HFFc6 (cell line): ENCODE measurements at places on chromosomes 2 and 18.

GRCh38 chr2:173400760-173401159 lies 46.1 kb downstream of the CDCA7 start:
- no peak for DNase-seq

DNA sequence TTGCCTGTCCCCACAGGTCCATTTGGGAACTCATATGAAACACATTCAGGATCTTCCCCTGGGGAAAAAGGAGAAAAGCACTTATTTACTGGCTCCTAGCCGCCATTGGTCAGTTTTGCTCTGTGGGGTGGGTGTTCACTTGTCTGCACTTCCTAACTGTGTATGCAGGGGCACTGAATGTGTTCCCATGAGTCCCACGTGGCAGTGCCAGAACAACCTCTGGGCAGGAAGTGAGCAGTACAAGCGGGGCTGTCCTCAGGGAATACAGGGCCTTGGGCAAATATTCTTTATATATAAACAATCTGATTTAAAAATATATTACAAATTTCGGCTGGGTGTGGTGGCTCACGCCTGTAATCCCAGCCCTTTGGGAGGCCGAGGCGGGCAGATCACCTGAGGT lies 21.8 kb upstream of the CTIF start:
- no peak for DNase-seq

GRCh38 chr2:61210332-61210981 lies 48.5 kb downstream of the C2orf74 start:
- peak; percentile 75 for DNase-seq

DNA sequence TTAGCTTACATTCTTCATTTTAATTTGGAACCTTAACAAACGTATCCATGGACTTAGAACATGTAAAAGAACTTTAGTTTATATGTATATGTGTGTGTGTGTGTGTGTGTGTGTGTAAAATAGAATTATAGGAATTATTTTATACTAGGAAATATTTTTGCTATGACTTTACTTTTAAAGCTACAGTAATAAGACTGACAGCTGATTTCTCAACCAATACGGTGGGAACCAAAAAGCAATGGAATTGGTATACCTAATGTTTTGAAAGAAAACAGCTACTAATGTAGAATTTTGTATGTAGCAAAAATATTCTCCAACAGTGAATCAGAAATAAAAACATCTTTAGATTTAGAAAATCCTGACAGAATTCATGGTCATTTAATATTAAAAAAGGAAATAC lies 146.5 kb upstream of the ARL4C start:
- peak; percentile 17 for DNase-seq

GRCh38 chr2:23475036-23475435 lies 90.1 kb downstream of the KLHL29 start:
- no peak for DNase-seq
